ENCODE measurements at places on chromosomes 5 and 9. TPM values are rescaled to one million over a fixed set of nuclear protein-coding genes. Genes with fewer than 3 reads are reported as not detected.

IFNA4 gene
- polyA plus RNA-seq = not detected

ANGPTL2 gene
- 0.10 TPM for polyA plus RNA-seq

ADRA1B gene
- 0.23 TPM for polyA plus RNA-seq

- DNase-seq = no peak
- H3K4me3 ChIP-seq = no peak overlapping the region
- no peaks in the 10 kb centered on the region for H3K4me1 ChIP-seq
- no peak overlapping the region for H3K27ac ChIP-seq
Observed at GRCh38 chr5:90959262-90959661, 400.7 kb downstream of the ADGRV1 start.

- peaks cover 10% of the 10 kb centered on the region for H3K4me1 ChIP-seq
- peak overlapping the region; percentile 62 for H3K4me3 ChIP-seq
- no peaks in the 10 kb centered on the region for H3K27me3 ChIP-seq
- no peak for DNase-seq
Observed at GRCh38 chr5:219460-219863, 1.3 kb downstream of the SDHA start.

GRCh38 chr9:127451608-127451857 lies 223 bp downstream of the LRSAM1 start:
- H3K36me3 ChIP-seq = peaks cover 50% of the 10 kb centered on the region
- peaks cover 18% of the 10 kb centered on the region for H3K4me1 ChIP-seq
- no peaks in the 10 kb centered on the region for H3K27me3 ChIP-seq
- H3K4me3 ChIP-seq = peak overlapping the region; percentile 100

- peaks cover 4% of the 10 kb centered on the region for H3K27me3 ChIP-seq
- no peak overlapping the region for H3K4me3 ChIP-seq
Observed at GRCh38 chr9:126166291-126166690, 160.3 kb upstream of the MVB12B start.

DNA sequence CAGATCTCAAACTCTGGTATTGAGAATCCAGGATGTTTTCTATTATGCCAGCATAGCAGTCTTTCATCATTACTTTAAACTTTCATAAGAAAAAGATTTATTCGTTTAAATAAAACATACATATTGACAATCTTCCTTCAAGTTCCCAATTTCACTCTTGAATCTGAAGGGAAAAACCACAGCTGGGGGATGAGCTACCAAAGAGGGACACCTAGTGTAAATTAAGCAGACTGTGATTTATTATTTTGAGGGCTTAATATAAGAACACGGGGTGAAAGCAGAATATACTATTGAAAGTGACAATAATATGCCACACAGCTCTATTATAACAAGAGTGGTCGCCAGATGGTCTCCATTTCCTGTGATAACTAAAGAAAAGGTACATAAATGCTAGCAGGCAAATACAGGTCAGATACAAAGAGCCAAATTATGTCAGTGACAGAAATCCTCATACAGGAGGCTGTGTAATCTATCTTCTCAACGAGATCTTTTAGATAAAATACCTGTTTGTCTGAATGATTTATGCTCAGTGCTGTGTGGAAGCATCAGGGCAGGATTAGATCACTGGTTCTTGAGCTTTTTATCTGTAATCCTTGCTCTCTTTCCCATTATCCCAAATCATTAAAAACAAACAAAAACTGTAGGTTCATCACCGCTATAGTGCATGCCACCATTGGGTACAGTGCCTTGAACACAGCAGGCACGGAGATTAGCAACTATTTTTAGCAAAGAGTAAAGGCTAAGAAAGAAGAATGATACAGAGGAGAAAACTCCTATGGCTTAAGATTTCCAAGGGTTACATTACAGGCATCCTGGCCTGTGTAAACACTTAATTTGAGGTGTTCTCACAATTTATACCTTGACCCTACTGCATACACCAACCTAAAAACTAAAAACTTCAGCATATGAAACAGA lies 116.6 kb downstream of the DROSHA start:
- no peak for DNase-seq

- H3K27me3 ChIP-seq = no peaks in the 10 kb centered on the region
- no peaks in the 10 kb centered on the region for H3K36me3 ChIP-seq
Observed at GRCh38 chr5:155631116-155631515, 617.6 kb downstream of the KIF4B start.

- no peaks in the 10 kb centered on the region for H3K4me1 ChIP-seq
- no peak overlapping the region for H3K27ac ChIP-seq
- no peaks in the 10 kb centered on the region for H3K36me3 ChIP-seq
- DNase-seq = no peak
Observed at GRCh38 chr9:135492886-135493669, 7.4 kb upstream of the MRPS2 start.

FCHSD1 gene
- polyA plus RNA-seq = 17.1 TPM

TAF11L9 gene
- not detected for polyA plus RNA-seq

DNA sequence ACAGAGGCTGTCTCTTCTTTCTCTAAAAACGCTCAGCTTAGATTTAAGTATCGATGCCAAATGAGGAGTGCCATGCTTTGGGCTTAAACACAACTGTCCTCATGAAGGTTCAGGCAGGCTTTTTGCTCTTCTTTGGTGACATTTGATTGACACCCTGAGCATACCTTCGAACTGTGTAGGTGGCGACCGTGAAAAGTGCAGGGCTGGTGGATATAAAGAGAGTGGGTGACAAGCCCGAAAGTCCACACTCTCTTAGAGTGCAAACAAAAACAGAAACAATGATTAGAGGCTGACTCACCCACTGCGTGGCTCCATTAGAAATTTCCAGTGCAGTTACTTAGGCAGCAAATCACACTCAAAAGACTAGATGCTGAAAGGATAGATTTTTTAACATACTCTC lies 141.7 kb downstream of the SYK start:
- no peaks in the 10 kb centered on the region for H3K36me3 ChIP-seq
- peaks cover 17% of the 10 kb centered on the region for H3K4me1 ChIP-seq
- H3K27ac ChIP-seq = peak overlapping the region; percentile 81
- H3K27me3 ChIP-seq = no peaks in the 10 kb centered on the region

DNA sequence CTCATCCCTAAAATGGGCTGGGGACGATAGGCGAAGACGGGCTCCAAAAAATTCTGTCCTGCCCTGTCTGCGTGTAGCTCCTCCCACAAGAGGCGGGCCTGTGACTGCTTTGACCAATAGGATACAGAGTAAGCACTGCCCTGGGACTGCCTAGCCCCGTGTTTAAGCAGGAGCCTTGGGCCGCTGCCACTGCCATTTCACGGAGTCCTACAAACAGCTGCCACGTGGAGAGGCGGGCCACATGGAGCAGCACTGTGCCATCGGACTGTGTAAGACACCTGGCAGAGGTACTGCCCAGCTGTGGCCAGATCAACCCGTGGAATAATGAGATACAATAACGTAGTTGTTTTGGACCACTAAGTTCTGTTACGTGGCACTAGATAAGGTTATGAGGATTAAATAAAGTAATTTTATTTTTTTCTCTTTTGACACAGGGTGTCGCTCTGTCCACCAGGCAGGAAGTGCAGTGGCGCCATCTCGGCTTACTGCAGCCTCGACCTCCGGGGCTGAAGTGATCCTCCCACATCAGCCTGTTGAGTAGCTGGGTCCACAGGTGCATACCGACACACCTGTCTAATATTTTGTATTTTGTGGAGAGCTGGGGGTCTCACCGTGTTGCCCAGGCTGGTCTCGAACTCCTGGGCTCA lies 87.2 kb downstream of the LMNB1 start:
- no peaks in the 10 kb centered on the region for H3K4me1 ChIP-seq
- H3K36me3 ChIP-seq = no peaks in the 10 kb centered on the region
- DNase-seq = no peak
- no peak overlapping the region for H3K4me3 ChIP-seq
- no peaks in the 10 kb centered on the region for H3K27me3 ChIP-seq

GRCh38 chr5:4137781-4138180 lies 542.1 kb downstream of the IRX1 start:
- no peak overlapping the region for H3K4me3 ChIP-seq
- no peaks in the 10 kb centered on the region for H3K27me3 ChIP-seq
- no peak overlapping the region for H3K27ac ChIP-seq
- no peaks in the 10 kb centered on the region for H3K36me3 ChIP-seq

DNA sequence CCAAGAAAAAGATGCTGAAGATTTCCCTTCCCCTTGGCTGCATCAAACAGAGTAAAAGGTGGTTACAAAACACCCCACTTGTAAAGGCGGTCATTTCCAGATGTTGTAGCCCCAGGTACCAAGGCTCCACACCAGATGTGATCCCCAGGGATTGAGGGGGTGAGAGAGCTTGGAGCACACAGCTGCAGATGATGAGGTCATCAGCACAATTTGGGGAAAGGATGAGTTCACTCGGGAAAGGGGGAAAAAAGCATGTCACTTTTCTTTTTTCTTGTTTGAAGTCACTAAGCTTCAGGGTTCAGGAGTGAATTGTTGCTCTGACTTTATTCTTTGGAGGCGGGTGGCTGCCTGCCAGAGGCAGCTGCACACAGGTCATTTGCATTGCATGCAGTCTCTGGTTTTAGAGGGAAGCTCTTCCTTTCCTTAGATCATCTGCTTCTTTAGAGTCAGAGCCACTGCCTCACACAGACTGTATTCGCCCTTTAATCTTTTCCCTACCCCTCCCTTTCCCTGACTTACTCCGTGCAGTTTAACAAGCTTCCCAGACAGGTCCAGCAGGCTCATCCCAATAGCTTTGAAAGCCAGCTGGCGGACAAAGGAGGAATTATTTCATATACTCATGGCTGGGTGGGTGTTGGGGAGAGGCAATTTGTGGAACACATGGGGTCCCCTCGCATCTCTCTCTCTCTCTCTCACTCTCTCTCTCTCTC lies 409.3 kb upstream of the SLC24A2 start:
- no peaks in the 10 kb centered on the region for H3K36me3 ChIP-seq
- no peak overlapping the region for H3K27ac ChIP-seq
- peak; percentile 1 for DNase-seq
- peaks cover 6% of the 10 kb centered on the region for H3K4me1 ChIP-seq
- no peak overlapping the region for H3K4me3 ChIP-seq

DNA sequence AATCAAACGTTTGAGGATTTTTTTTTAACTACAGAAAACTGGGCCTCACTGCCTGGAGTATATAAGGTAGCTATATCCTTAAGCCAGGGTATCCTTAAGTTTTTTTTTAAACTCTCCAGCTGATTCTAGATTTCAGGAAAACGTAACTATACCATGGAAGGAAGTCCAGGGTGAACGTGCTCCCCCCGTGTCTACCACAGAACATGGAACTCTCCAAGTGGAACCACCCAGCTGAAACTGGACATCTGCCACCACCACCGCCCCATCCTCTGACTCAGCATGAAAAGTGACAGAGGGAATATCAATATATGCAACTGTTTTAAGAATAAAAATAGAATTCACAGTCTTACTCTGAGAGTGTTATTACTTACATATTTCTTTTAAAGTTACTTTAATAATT lies 61.3 kb downstream of the DROSHA start:
- H3K36me3 ChIP-seq = peaks cover 5% of the 10 kb centered on the region
- H3K27me3 ChIP-seq = no peaks in the 10 kb centered on the region
- no peak overlapping the region for H3K4me3 ChIP-seq

- peaks cover 8% of the 10 kb centered on the region for H3K4me1 ChIP-seq
- H3K36me3 ChIP-seq = no peaks in the 10 kb centered on the region
- H3K27me3 ChIP-seq = no peaks in the 10 kb centered on the region
- DNase-seq = no peak
Observed at GRCh38 chr5:158159621-158160020, 300.7 kb upstream of the CLINT1 start.

- no peak overlapping the region for H3K27ac ChIP-seq
- H3K36me3 ChIP-seq = no peaks in the 10 kb centered on the region
- no peak for DNase-seq
- no peaks in the 10 kb centered on the region for H3K27me3 ChIP-seq
Observed at GRCh38 chr9:76161541-76161940, 232.7 kb downstream of the RFK start.

NEUROG1 gene
- polyA plus RNA-seq = not detected

- no peaks in the 10 kb centered on the region for H3K36me3 ChIP-seq
- no peak overlapping the region for H3K4me3 ChIP-seq
- no peaks in the 10 kb centered on the region for H3K4me1 ChIP-seq
- no peak for DNase-seq
Observed at GRCh38 chr9:76571743-76572146, 112.8 kb downstream of the GCNT1 start.

GRCh38 chr9:106535439-106535838 lies 327.5 kb upstream of the ZNF462 start:
- no peak overlapping the region for H3K4me3 ChIP-seq
- H3K27ac ChIP-seq = no peak overlapping the region
- no peaks in the 10 kb centered on the region for H3K36me3 ChIP-seq
- H3K4me1 ChIP-seq = no peaks in the 10 kb centered on the region
- H3K27me3 ChIP-seq = no peaks in the 10 kb centered on the region

CCL19 gene
- not detected for polyA plus RNA-seq

DNA sequence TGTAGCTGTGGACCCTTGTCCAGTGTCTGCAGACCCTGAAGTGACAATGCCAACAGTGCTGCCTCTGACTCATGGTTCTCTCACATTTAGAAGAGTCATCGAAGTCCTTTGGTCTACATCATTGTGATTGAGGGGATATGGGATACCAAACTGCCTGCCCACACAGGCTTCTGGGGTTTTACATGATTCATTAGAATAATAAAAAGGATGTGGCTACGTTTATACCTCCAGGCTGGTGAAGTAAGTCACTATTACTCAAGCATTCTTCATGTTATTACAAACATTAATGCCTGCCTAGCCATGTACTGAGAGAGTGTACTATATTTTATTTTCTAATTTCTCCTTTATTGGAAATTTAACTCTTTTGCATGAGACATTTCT lies 365.7 kb downstream of the SPATA31D1 start:
- H3K27me3 ChIP-seq = no peaks in the 10 kb centered on the region
- peak overlapping the region; percentile 84 for H3K27ac ChIP-seq
- H3K4me1 ChIP-seq = peaks cover 37% of the 10 kb centered on the region
- DNase-seq = peak; percentile 91

DNA sequence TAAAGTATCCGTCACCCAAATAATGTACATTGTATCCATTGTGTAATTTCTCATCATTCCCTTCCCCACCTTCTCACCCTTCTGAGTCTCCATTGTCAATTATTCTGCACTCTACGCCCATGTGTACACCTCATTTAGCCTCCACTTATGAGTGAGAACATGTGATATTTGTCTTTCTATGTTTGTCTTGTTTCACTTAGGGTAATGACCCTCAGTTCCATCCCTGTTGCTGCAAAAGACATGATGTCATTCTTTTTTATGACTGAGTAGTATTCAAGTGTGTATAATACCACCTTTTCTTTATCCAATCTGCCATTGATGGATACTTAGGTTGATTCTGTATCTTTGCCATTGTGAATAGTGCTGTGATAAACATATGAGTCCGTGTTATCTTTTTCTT lies 4.9 kb upstream of the SPATA31C2 start:
- no peaks in the 10 kb centered on the region for H3K36me3 ChIP-seq
- H3K4me3 ChIP-seq = no peak overlapping the region
- peaks cover 2% of the 10 kb centered on the region for H3K27me3 ChIP-seq

- no peak overlapping the region for H3K27ac ChIP-seq
- H3K27me3 ChIP-seq = no peaks in the 10 kb centered on the region
- H3K4me3 ChIP-seq = no peak overlapping the region
- no peaks in the 10 kb centered on the region for H3K4me1 ChIP-seq
- no peaks in the 10 kb centered on the region for H3K36me3 ChIP-seq
- DNase-seq = no peak
Observed at GRCh38 chr5:86596476-86596875, 21.3 kb upstream of the COX7C start.

GRCh38 chr5:53110156-53110555 lies 599 bp upstream of the MOCS2 start:
- peaks cover 1% of the 10 kb centered on the region for H3K36me3 ChIP-seq
- no peak for DNase-seq
- H3K27me3 ChIP-seq = no peaks in the 10 kb centered on the region
- H3K4me1 ChIP-seq = peaks cover 6% of the 10 kb centered on the region
